ENCODE measurements at places on chromosomes 5 and 9.
A peak's percentile ranks its signal among the peaks of the same experiment; 100 is the strongest.

DNA sequence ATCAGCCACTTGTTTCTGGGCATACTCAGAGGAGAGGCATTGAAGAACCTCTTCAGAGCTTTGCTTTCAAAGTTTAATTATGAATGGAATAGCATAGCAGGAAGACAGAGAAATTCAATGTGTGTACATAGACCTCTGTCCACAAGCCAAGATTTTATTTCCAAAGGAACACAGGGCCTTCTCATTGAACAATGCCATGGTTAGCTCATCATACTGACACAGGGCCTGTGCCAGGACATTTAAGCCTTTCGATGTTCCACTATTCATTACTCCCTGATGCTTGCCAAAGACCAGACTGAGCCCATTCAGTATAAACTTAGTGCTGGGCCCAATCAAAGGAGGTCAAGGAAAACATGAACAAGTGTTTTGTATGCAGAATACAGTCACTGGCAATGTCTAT, 280.8 kb downstream of the FBXL17 start:
- DNase-seq: no peak

- no peak for DNase-seq
Observed at GRCh38 chr5:143413958-143414669, 10.6 kb upstream of the NR3C1 start.

DNA sequence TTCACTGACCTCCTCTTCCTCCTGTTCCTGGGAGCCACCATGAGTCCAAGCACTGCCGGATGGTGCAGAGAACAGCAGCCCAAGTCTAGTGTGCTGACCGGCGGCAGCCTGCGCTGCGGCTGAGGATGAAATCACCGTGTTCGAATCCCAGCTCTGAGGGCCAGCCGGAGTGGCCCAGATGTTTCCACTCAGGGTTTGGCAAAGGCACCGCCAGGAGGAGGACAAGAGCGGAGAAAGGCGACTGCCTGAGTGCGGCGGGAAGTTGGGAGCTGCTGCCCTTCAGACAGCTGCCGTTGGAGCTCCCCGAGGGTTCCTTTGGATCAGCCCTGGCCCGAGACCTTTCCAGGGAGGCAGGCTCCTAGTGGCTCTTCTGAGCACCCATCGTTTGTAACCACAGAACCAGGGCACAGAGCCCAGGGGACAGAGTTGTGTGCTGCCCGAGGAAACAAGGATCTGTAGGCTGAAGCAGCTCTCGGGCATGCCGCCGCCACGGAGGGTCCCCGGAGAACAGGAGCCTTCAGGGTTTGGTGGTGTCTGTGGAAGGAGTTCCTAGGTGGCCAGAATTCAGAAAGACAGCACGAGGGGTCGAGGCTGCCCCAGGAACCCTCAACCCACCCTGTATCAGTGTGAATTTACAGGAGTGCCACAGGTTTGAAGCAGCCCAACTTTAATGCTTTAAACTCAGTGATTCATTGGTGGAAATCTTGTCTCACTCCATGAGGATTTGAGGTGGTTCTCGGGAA, 115.6 kb upstream of the COL5A1 start:
- DNase-seq: peak; percentile 75

DNA sequence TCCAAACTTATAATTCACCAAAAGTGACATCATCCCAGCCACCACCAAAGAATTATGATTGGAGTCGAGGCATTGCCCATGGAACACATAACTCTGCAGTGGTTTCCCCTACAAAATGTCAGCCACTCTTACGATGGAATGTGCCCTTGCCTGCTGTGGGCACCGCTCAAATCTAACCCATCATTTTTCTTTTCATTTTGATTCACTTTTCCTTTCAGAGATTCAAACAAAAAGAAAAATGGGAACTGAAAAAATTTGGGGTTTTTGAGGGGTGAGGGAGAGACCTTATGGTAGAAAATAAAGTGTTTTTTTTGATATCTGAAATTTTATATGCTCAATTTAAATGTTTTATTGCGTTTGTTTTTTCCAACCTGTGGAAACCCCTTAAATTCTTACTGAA, 28.1 kb downstream of the SMARCA2 start:
- no peak for DNase-seq

DNA sequence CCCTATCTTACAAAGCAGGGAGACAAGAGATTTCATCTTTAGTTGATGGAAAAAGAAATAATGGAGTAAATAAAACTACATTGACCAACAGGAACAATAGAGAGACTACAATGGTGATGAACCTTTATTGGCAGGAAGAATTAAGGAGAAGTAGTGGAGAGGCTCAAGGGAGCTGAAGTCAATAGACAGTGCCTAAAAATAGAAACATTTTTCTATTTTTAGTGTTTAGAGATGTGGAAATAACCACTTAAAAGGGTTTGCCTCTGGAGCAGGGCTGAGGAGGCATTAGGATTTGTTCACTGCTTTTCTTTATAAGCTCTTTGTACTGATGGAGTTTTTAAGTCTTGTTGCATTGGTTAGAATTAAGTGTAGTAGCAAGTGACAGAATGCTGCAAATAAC, 98.4 kb upstream of the ERCC6L2 start:
- DNase-seq: no peak

GRCh38 chr9:4792572-4793458, at the start of gene RCL1:
Gene RCL1, plus strand, starts transcription at chr9:4792944. Its CDS starts 148 bp downstream, at chr9:4793092.
- DNase-seq: peak; percentile 95

DNA sequence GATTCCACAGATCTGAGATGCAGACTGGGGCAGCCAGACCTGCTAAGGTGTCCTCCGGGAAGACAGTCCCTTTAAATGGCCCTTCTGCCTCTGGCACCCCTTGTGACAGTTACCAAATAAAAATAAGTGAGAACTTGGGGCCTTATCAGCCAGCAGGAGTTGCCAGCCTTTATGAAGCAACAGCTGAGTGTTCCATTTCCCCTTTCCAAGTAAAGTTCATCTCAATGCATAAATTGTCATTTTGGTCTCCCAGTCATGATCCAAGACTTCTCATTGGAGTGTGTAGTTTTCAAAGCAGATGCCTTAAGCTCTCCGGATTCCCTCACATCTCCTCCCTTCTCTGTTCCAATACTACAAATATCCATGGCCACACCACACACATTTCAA, 4.1 kb downstream of the PTCH1 start:
- peak; percentile 28 for DNase-seq

DNA sequence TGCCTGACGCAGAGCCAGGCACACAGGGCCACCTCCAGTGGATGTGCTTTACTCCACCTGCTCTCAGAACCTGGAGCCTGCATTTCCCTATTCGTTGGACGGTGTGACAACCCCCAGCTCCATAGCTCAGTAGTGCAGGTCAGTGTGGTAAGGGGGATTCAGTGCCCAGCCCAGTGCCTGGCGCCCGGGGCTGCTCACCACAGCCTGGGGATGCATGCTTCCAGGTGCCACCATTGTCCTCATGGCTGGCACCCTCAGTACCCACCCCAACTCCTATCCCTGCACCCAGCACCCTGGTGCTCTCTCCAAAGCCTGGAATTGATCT, 32.8 kb upstream of the ADAMTS2 start:
- DNase-seq: no peak

GRCh38 chr9:114006155-114006550, 71.9 kb downstream of the AMBP start:
- DNase-seq: no peak

Data from fibroblast of skin of scalp (primary cell).